ENCODE measurements at places on chromosomes 16 and 17.

- no peak for DNase-seq
These were observed 201.2 kb downstream of the GRIN2A start for GRCh38 chr16:9980981-9981380.

DNA sequence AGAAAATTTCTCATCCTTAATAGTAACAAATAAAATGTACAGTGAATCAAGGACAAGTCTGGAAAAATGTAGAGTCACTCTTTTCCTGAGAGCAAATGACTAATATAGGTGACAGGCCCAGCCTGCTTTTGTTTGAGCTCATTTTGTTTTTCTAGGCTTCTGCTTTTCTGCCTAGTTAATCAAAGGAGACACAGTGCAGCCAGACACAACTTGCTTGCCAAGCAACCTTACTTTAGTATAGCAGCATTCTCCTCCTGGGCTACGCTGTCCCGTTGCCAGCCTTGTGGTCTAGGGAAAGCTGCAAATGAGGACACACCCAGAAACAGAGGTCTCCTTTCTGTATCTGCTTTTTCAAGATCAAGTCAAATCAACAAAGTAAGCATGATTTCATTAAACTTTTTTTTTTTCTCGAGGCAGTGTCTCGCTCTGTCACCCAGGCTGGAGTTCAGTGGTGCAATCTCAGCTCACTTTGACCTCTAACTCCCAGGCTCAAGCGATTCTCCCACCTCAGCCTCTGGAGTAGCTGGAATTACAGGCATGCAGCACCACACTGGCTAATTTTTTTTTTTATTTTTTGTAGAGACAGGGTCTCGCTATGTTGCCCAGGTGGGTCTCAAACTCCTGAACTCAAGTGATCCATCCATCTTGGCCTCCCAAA lies 17.2 kb downstream of the GINS3 start:
- DNase-seq = no peak

- no peak for DNase-seq
These were observed 73.7 kb downstream of the ADCY9 start for GRCh38 chr16:4042581-4042980.

DNA sequence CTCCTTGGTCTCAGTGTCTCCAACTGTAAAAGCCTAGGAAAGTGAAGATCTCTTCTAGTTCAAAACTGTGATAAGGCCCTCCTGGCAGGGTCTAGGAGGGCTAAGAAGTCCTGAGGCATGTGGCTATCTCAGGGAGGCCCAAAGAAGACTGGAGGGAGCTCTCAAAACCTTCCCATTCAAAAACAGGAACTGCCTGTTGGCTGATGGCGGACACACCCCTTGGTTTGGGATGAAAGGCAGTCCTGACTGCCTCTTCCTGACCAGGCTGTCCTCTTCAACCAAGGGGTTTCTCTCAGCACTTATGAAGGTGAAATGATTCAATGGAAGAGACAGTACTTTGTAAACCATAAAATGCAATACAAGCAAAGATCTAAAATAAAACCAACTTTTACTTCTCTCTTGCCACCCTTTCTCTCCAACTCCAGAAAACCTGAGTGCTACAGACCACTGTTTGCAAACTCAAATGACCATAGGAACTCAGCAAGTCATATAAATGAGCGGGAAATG lies 4.7 kb downstream of the ZNF764 start:
- DNase-seq = no peak

DNA sequence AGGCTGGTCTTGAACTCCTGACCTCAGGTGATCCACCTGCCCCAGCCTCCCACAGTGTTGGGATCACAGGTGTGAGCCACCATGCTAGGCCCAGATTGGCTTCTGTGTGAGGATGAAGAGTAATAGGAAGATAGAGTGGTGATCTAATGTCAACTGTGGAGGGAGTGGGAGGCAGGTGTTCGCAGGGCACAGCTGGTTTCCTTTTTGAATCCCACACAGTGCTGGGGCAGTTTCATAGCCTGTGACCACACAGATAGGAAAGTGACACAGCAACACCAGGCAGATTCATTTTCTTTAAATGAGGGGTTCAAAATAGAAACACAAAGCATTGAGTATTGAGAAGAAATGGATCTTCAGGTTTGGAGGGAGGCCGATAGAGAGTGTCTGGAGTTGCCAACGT lies 540.3 kb downstream of the WWOX start:
- no peak for DNase-seq

- DNase-seq = no peak
These were observed 1.1 kb downstream of the NSRP1 start for GRCh38 chr17:30117675-30118081.

DNA sequence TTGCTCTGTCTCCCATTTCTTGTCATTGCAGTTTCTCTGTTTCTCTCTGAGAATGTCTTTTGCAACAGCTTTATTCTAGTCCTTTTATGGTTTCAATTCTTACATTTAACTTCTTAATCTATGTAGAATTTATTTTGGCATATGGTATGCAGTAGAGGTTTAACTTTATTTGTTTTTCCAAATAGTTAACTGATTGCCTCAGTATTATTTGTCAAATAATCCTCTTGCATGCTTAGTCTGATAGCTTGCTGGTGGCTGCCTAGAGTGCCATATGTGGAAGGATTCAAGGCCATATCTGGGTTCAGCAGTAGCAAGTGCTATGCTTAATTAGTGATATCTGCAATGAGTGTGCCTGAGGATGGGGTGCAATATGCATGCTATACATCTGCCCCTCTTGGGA lies 6.9 kb downstream of the SNTB2 start:
- no peak for DNase-seq

DNA sequence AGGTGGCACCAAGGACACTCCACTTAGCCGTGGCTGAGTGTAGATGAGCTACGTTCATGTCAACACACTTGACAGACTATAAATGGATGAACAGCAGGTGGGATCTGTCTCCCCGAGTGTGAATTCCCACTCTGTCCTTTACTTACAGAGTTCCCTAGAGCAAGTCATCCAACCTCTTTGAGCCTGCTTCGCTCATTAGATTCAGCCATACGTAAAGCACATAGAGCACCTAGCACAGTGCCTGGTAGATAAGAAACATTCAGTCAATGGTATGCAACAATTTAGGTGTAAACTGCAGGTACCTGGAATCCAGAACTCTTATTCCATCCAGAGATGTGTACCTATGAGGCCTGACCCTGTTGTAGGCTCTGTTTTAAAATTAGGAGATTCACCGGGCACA lies 227.8 kb upstream of the C16orf82 start:
- DNase-seq = no peak

- peak; percentile 84 for DNase-seq
These were observed 3.9 kb downstream of the ITGA2B start for GRCh38 chr17:44385287-44386181.

GRCh38 chr16:78437352-78437968 lies 338.0 kb downstream of the WWOX start:
- DNase-seq = peak; percentile 30

GRCh38 chr17:80361495-80362220 lies 53.3 kb upstream of the ENDOV start:
- no peak for DNase-seq

DNA sequence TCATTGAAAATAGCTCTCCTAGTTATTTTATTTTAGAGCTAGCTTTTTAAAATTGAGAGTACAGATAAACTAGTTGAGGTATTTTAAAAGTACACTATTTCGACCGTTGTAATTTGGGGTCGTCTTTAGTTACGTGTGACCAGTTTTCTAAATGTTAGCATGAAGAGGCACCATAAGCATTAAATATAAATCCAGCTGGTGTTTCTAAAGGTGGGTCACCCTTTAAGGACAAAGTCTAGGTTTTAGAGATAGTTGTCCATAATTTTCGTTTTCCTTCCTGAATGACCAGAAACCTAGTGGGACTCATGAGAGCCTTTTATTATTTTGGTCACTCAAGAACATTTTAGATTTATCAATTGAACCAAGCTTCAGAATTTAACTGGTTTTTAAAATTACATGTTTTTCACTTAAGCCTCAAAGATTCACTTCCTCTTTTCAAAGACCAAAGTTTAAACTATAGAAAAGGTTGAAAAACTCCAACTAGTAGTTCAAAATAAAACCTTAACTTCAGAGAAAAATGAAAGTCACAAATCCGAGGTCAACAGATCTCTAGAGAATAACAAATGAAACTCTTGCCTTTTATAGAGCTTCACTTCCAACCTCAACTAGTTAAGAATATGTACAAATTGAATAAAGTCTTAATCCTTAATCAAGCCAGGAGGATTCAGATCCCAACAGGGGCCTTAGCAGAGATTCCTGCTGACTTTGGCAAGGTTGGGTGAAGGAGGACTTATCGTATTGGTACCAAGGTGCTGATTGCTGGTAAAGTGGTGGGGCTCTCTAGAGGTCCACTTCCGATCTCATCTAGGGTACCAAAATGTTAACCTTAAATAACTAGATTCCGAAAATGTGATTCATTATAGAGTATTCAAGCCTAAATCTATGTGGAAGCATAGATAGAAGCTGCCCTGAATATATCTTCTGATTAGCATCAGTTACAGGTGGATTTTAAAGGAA lies 32.5 kb downstream of the PHKB start:
- DNase-seq = no peak

- DNase-seq = no peak
These were observed 333 bp downstream of the MAFG start for GRCh38 chr17:81927152-81927652.

GRCh38 chr16:1965396-1966001 lies 873 bp upstream of the RPS2 start:
- no peak for DNase-seq

DNA sequence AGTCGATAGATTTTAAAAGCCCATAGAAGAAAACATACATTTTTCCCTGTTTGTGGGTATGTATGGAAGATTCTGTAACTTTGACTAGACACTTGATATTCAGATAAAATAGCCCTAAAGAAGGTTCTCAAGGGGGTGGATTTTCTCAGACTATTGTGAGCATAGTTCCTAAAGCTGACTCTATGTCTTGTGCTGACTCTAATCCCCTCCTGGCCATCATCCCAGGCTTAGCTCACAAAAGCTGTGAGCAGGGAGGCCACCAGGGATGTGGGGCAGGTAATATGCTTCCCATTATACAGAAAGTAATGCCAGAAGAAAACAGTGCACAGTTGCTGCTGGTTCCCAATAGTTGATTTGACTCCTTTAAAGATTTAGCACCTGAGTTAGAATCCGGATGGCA lies 32.0 kb downstream of the CDH13 start:
- DNase-seq = no peak

- no peak for DNase-seq
These were observed 944.5 kb upstream of the SOX9 start for GRCh38 chr17:71176331-71176730.

DNA sequence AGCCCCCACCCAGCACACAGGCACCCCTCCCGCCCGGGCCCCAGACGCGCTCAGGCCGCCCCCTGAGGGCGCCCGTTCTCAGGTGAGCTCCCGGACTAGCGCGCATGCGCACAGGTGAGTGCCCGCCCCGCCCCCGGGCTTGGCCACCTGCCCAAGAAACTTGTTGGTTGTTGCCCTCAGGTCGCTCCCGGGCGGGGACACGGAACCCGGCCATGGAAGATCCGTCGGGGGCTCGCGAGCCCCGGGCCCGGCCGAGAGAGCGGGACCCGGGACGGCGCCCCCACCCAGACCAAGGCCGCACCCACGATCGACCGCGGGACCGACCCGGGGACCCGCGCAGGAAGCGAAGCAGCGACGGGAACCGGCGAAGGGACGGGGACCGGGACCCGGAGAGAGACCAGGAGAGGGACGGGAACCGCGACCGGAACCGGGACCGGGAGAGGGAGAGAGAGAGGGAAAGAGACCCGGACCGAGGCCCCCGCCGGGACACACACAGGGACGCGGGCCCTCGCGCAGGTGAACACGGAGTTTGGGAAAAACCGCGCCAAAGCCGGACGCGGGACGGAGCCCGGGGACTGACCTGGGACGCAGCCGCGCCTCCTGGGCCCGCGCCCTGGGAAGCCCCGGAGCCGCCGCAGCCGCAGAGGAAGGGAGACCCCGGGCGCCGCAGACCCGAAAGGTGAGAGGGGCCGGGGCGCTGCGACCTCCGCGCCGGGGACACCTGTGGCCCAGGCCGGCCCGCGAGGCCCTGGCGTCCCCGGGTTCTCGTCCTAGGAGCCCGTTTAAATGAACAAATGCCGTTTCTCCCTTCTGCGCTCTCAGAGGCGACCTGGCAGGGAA lies at the start of gene MARVELD3:
Gene MARVELD3 (plus strand): TSS at position 167 of the 840 bp plus-strand sequence. CDS start 46 bp downstream, at position 213.
- no peak for DNase-seq

DNA sequence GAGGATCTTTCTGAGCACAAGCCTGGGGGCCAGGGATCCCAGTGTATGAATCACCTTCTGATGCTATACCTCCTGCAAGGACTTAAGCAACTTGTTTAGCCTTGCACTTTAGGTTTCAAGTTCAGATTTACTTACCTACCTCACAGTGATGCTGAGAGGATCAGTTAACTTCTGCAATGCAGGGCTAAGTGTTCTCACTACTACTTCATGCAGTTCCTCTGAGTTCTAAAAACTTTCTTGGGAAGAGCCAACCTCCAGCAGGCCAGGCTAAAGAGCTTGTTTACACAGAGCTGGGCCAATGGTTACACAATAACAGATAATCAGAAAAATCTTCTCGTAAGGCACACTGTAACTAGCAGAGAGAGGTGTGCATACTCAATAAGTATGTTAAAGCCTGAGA lies 13.0 kb downstream of the VEZF1 start:
- DNase-seq = no peak

DNA sequence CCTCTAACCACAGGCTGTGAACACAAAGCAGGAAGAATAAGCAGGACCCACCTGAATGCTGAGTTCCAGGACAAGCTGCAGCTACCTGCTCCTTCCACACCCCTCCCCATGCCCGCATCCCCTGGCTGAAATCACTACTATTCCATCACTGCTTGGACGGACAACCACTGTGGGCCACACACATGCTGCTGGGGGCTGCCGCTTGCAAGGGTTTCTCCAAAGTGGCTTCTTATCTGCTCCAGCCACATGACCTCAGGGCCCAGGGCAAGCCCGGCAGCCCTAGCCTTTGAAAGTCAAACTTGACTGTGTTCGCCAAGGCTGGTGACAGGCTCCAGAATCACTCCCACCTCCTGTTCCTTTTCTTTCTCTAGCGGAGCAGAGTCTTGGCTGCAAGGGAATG lies 18.4 kb downstream of the FA2H start:
- DNase-seq = no peak

DNA sequence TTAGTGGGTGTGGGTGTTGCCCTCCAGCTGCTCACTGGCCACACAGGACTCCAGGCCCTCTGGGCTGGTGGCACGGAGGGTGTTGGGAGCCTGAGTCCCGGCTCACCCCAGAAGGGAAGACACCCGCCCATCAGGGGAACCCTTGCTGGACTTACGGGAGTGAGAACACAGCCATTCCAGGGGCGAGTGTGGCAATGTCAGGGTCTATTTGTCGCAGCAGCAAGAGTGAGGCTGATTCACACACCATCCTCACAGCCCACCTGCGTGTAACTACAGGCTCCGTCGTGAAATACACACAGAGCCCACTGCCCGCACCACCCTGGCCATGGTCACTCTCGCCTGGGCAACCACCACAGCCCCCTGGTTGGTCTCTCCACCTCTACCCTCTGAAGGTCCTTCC lies 17.8 kb upstream of the AATK start:
- no peak for DNase-seq
